ENCODE measurements at places on chromosomes 16 and 17. TPM values are rescaled to one million over a fixed set of nuclear protein-coding genes. Genes with fewer than 3 reads are reported as not detected.

DNA sequence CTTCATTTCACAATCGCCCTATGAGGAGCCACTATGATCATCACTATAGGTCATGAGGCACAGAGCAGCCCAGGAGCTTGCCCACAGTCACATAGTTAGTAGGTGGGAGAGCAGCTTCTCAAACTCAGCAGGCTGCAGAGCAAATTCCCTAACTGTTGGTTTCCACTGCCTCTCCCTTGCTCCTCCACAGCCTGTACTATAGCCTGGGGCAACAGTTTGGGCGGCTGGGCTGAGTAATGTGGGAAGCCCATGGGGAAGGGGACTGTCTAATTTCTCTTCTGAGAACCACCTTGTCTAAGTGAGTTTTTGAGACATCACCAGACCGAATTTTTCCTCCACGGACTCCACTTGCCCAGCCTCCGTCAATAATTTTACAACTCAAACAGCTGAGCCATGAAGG is 73.4 kb upstream of the GPR139 start:
- H3K4me1 ChIP-seq: no peaks in the 10 kb centered on the region
- no peak overlapping the region for H3K4me3 ChIP-seq
- H3K27ac ChIP-seq: no peak overlapping the region
- peaks cover 4% of the 10 kb centered on the region for H3K27me3 ChIP-seq
- no peak for DNase-seq

The CDH8 gene
- polyA plus RNA-seq: not detected

GRCh38 chr17:13046361-13046760 is 28.5 kb upstream of the ELAC2 start:
- peaks cover 21% of the 10 kb centered on the region for H3K27me3 ChIP-seq
- no peak for DNase-seq
- no peaks in the 10 kb centered on the region for H3K36me3 ChIP-seq
- no peaks in the 10 kb centered on the region for H3K4me1 ChIP-seq
- no peak overlapping the region for H3K27ac ChIP-seq

GRCh38 chr16:82264756-82265155 is 94.7 kb upstream of the MPHOSPH6 start:
- no peak for DNase-seq
- no peaks in the 10 kb centered on the region for H3K4me1 ChIP-seq
- peaks cover 13% of the 10 kb centered on the region for H3K27me3 ChIP-seq
- H3K27ac ChIP-seq: no peak overlapping the region
- no peak overlapping the region for H3K4me3 ChIP-seq
- H3K36me3 ChIP-seq: peaks cover 11% of the 10 kb centered on the region

- no peaks in the 10 kb centered on the region for H3K4me1 ChIP-seq
- H3K27ac ChIP-seq: no peak overlapping the region
- no peaks in the 10 kb centered on the region for H3K27me3 ChIP-seq
- H3K36me3 ChIP-seq: no peaks in the 10 kb centered on the region
- no peak overlapping the region for H3K4me3 ChIP-seq
These were observed 22.9 kb downstream of the CDH11 start for GRCh38 chr16:65098916-65099315.

All from naive B cell (primary cell).